ENCODE measurements at places on chromosomes 13 and 19.
A peak's percentile ranks its signal among the peaks of the same experiment; 100 is the strongest.

DNA sequence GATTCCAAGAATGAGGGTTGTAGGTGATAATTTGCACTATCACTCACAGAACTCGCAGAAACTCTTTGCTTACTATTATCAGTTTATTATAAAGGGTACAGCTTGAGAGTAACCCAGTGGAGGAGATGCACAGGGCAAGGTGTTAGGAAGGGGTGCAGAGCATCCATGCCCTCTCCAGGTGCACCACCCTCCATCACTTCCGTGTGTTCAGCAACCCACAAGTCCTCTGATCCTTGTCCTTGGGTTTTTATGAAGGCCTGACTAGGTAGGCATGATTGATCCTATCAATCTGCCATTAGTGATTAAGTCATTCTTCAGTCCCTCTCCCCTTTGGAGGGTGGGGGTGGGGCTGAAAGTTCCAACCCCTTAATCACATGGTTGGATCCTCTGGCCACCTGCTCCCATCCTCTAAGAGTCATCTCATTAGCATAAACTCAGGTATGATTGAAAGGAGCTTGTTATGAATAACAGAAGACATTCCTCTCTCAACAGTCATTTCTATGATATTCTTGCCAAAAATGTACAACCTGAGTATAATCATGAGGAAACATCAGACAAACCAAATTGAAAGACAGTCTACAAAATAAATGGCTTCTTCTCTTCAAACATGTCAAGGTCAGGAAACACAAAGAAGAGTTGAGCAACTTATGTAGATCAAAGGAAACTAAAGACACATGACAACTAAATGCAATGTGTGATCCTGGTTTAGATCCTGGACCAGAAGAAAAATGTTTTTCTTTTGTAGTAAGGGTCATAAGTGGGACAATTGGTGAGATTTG lies 225.4 kb downstream of the PCCA start:
- DNase-seq: no peak

GRCh38 chr13:85586422-85586831 lies 212.8 kb downstream of the SLITRK6 start:
- no peak for DNase-seq

DNA sequence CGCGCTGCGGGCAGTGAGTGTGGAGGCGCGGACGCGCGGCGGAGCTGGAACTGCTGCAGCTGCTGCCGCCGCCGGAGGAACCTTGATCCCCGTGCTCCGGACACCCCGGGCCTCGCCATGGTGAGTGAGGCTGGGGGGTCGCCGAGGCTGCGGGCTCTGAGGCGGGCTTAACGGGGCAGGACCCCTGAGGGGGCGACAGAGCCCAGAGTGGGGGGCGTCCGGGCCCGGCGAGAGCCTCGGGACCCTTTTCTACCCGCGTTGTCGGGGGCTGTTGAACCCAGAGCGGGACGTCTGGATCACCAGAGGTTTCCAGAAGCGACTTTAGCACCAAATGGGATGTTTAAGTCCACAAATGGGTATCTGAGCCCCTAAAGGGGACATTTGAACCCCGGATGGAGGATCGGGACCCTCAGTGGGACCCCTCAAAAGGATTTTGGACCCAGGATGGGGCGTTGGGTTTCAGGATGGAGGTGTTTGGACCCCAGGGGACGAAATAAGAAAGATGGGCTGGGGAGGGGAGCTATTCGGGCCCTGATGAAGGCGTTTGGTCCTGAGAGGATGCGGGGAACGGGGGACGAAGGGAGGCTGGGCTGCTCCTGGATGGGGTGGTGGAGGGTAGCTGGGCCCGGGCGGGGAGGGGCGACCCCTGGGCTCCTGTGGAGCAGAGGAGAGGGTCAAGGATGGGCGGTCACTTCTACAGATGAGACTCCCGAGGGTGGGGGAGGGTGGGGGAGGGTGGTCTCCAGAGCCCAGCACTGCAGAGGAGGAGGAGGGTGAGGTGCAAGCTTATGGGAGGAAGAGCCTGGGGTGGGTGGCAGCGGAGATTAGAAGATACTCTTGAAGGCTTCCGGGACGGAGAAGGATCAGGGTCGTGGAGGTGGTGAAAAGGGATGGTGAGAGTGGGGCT lies at the start of gene CALM3:
CALM3 (plus strand) TSS at position 13 of the 907 bp plus-strand sequence; CDS start at position 118, 105 bp downstream.
- peak; percentile 29 for DNase-seq

- no peak for DNase-seq
These were observed 92.4 kb upstream of the USP29 start for GRCh38 chr19:57027360-57027759.

- no peak for DNase-seq
These were observed 989 bp downstream of the NFILZ start for GRCh38 chr19:8631425-8631819.

DNA sequence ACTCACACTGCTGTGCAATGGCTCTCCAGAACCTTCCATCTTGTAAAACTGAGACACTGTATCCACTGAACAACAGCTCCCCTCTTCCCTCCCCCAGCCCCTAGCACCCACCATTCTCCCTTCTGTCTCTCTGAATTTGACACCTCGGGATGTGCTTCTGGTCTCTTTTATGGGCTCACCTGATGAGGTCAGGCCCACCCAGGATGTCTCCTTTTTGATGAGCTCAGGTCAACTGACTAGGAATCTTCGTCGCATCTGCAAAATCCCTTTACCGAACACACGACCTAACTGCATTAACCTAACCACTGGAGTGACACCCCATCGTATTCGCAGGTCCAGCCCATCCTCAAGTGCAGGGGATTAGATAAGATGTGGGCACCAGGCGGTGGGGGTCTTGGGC lies 73.9 kb downstream of the GNG7 start:
- no peak for DNase-seq

DNA sequence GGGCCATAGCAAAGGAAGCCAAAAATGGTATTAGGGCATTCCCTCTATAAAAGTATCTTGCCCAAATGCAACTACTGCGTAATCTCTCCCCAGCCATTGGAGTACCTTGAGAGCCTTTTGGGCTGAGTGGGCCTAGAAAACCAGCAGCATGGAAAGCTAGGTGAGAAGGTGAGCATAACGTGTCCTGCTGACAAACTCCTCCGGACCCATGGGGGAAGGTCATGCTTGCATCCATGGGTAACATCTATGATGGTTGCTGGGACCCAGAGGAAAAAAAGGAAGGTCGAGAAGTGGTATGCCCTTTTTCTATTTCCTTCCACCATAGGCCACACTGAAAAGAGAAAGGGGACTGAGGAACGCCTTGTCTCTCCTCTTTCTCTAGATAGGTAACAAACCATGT lies 57.4 kb downstream of the ZNF728 start:
- no peak for DNase-seq

GRCh38 chr19:1986357-1987162 lies 29.0 kb downstream of the BTBD2 start:
- no peak for DNase-seq

GRCh38 chr19:43681821-43682220 lies 11.9 kb upstream of the PLAUR start:
- DNase-seq: no peak

DNA sequence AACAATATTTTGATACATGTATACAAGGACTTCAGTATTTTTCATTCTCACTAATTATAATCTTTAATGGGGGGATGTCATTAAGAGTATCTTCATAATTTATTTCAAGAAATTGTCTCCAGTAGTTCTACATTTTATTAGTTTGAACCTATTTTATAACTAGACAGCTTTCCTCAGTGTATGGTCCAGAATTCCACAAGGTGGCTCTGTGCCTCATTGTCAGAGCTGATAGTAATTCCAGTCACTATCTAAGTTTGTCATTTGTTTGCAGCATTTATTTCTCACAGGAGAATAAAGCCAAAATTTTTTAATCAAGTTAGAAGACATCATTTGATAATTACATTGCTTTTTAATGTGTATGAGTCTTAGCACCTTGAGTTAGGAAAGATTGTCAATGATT lies 1633.0 kb upstream of the PCDH20 start:
- DNase-seq: no peak

DNA sequence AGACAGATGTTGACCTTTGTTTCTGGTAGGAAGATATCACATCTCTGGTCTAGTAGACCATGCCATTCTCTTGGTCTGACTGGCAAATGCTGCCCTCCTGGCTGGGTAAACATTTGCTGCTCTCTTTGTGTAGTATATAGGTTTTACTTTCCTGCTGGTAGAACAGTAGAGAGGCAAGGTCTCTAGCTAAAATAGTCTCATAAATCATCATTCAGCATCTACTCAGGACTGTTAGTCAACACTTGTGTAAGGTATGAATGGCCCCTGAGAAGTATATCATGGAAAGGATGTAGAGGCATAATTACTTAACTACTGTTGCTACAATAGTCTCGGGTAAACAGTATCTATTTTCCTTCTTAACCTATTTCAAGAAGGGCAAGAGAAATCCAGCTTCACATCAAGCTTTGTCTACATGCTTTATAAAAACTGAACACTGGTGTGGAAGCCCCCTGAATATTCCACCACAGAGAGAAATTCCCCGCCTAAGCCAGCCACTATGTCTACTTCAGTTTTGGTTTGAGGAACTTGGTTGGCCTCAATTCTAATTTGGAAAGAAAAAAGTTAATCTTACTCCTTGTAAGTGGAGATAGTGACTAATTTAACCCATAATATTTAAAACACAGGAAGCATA lies 18.4 kb upstream of the MYCBP2 start:
- DNase-seq: peak; percentile 82

DNA sequence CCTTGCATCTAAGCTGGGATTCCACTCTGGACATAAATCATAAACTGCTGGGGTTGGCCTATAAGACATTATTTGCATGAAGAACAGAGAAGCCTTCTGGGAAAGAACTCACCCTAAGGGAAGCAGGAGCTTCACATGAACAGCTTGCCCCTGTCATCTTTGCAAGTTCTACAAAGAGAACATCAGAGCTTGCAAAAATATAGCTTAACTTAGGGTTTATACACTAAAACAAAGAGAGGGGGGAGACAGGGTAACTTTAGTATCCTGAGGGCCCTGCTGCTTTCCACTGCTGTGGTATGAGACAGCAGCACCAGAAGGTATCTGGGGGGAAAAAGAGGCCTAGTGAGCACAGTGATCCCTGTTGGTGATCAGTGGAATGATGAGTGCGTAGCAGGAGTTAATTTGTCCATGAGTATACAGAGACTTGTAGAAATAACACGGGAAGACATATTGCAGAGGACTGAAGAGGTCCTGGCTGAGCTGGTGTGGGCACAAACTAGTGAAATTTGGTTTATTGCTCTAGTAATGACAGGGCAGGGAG lies 116.1 kb upstream of the TSC22D1 start:
- DNase-seq: no peak

GRCh38 chr19:55478364-55478763 lies 1.9 kb downstream of the ZNF628 start:
- DNase-seq: no peak

GRCh38 chr13:29502391-29503008 lies 93.0 kb downstream of the SLC7A1 start:
- no peak for DNase-seq

DNA sequence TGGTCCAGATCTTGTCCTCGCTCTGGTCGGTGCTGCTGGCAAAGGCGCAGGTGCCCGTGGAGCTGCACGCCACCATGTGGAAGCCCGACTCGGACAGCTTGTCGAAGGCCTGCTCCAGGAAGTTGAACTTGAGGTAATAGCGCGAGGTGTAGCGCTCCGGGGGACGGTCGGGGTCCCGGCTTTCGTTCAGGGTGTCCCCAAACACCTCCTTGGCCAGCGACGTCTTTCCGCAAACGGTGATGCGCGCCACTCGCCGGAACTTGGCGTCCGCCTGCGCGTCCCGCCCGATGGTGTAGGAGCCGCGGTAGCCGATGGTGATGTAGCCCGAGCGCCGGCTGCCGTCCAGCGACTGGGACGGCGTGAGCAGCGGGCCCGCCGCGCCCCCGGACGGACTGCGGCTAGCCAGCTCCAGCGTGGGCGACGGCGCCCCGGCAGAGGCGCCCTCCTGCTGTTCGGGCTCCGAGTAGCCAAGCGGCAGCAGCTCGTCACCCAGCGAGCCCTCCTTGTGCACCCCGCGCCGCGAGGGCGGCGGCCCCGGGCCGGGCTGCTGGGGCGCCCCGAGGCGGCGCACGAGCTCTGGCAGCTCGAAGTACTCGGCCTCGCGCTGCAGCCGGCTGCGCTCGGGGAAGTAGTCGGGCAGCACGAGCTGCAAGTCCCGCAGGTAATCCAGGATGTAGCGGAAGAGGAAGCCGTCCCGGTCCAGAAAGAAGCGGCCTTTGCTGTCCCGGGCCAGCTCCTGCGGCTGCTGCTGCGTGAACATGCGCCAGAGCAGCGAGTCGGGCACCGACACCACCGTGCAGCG lies 801 bp downstream of the KCTD12 start:
- peak; percentile 7 for DNase-seq

GRCh38 chr13:33176526-33176925 lies 109.0 kb downstream of the STARD13 start:
- no peak for DNase-seq

Measured in NCI-H510A treated with DMSO at 0.1 percent for 48 hours (cell line).